ENCODE measurements at places on chromosomes 3 and 15. TPM values are rescaled to one million over a fixed set of nuclear protein-coding genes. Genes with fewer than 3 reads are reported as not detected.

DNA sequence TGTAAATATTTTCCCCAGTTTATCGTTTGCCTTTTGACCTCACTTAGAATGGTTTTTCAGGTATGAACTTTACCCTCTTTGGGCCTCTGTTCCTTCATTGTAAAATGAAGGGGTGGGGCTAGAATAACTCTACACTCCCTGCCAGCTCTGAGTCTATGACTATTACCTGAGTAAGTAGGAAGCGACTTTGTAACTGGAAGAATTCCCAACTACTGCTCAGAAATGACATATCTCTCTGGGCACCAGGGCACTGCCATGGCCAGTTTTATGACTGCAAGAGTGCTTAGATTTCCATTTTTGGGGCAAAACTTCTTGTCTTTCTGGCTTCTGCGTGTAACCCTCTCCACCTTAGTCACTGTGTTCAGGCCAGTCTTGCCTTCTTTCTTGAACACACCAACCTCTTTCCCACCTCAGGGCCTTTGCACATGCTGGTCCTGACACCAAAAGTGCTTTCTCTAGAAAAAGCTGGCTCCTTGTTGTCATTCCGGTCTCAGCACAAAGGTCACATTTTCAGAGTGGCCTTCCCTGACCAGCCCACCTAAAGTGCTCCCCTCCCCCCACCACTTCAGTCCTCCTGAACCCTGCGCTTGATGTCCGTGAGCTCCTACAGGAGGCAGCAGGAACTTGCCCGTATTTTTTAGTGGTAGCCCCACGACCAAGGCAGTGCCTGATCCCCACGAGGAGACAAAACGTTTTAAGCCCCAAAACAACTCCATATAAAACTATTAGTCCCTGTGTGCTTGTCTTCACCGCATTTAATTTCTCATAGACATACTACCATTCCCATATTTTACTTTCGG, 25.6 kb downstream of the CDCP1 start:
- peak overlapping the region; percentile 88 for H3K27ac ChIP-seq
- H3K4me1 ChIP-seq: peaks cover 18% of the 10 kb centered on the region
- no peak overlapping the region for H3K4me3 ChIP-seq
- no peaks in the 10 kb centered on the region for H3K27me3 ChIP-seq

DNA sequence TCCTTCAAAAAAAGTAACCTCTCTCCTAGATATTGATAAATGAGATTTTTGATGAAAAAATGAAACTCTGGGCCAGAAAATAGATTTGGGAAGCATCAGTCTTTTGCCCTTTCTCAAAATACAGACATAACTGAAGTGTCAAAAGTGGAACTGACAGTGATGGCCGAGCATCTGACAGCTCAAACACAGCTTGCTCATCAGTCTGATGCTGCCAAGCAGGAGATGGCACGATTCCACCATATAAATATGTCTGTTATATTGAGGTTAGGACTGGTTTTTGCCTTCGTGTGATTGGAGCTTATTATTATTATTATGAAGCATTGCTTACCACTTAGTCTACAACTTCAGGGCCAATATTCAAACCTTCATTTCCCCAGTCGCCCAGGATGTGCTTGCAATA, 152.6 kb upstream of the EPHA3 start:
- H3K27me3 ChIP-seq: no peaks in the 10 kb centered on the region
- H3K36me3 ChIP-seq: no peaks in the 10 kb centered on the region
- no peaks in the 10 kb centered on the region for H3K4me1 ChIP-seq
- no peak for DNase-seq
- no peak overlapping the region for H3K4me3 ChIP-seq

DNA sequence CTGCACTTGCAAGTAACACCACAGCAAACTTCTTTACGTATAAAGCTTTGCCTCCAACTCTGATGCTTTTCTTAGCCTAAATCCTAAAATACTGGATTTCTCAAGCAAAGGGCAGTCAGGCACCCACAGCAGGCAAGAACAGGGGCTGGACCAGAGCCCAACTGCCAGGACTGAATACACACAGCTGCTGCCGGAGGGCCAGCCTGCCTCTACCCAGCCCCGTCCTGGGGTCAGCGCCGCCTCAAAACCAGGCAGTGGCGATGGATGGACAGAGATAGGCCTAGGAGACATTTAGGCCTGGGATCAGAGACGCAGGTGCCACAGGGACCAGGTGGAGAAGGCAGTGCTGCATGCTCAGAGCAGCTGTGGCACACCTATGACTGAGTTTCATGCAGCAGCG, 47.6 kb upstream of the SEC61A1 start:
- H3K27me3 ChIP-seq: peaks cover 5% of the 10 kb centered on the region
- H3K4me1 ChIP-seq: peaks cover 10% of the 10 kb centered on the region
- no peaks in the 10 kb centered on the region for H3K36me3 ChIP-seq

PROS1 gene
- polyA plus RNA-seq: 58.7 TPM

C3orf70 gene
- polyA plus RNA-seq: 1.1 TPM

GP9 gene
- not detected for polyA plus RNA-seq

All from hepatocyte (in vitro differentiated cells).